ENCODE measurements at places on chromosomes 7 and 10.
A peak's percentile ranks its signal among the peaks of the same experiment; 100 is the strongest.

- peak; percentile 40 for DNase-seq
These were observed 24.8 kb upstream of the FFAR4 start for GRCh38 chr10:93541402-93542357.

- no peak for DNase-seq
These were observed 478.6 kb downstream of the PLXNA4 start for GRCh38 chr7:132097550-132098134.

DNA sequence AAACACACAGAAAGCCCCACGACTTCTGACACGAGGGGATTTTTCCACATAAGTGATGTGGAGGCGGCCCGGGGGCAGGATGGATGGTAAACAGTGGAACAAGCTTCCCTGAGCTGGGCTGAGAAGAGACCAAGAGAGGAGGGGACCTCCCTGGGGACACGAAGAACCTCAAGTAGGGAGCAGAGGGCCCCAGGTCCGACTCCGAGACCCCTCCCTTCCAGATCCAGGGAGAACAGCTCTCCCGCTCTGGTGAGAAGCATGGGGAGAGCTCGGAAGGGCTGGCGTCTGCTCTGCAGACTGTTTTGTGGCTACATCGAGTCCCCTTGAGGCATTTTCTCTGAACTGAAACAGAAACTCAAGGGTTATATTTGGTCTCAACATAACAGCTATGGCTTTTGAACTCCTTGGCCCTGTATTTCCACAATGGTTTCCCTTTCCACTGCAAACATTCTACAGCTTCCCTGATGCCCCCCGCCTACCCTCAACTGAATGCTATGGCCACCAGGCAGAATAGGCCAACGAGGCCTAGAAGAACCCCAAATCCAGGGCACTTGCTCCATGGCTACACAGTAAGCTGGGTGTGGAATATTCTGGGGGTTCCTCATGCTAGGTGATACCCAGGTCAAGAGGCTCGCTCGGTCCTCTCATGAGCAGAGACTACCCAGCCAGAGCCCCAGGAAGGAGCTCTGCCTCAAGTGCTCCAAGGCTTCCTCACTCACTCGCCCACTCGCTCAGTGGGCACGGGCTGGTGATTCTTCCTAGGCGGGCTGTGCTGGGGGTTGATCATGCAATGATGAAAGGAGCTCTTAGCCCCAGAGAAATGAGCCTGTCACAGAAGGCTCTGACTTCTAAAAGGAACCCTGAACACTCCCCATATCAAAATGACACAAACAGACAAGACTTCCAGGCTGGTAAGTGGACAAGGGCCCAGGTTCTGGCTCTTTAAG lies 47.5 kb downstream of the FAM53B start:
- no peak for DNase-seq

DNA sequence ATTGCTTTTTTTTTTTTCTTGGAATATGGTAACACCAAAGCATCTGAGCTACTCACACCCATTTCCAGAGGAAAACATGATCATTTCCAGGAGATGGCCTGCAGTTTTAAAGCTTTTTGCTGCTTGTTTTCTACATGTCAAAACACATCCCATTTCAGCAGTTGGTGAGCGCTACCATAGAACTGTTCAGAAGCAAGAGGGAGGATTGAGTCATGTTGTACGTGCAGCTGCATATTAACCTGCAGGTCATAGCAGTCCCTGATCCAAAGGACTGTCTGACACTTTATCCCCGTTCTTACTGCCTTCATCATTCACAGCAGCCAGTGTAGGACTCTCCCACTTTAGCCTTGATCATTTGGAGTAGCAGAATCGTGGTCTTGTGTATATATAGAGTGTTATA lies 124.6 kb downstream of the AUTS2 start:
- peak; percentile 54 for DNase-seq

DNA sequence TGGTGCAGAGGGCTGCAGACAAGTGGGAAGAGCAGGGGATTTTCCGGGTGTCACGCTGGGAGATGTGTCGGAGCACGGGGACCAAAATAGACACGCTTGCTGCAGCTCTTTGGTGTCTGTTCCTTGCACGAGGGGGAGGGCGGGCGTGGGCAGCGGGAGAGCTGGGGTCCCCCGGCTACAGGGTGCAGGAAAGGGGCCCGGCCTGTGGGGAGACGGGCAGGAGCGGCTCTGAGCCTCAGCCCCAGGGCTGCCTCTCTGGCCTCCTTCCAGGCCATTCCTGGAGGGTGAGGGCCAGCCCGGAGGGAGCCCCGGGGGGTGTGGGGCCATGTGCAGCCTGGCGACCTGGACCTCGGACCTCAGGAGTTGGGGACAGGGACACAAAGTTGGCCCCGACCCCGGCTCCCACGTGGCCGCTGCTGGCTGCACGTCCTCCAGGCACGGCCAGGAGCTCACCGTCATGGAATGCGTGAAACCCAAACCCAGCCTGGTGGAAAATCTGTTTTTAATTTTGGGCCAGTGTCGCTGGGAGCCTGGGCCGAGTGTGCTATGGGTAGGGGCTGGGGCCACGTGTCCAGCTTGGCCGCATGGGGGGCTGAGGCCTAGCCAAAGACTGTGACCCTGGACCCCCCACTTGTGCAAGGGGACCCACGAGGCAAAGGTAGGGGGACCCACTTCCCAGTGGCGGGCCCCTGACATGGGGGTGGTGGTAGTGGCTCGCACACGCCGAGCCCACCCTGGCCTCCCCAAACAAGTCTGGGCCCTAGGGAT lies 6.6 kb downstream of the TTYH3 start:
- DNase-seq: peak; percentile 70

DNA sequence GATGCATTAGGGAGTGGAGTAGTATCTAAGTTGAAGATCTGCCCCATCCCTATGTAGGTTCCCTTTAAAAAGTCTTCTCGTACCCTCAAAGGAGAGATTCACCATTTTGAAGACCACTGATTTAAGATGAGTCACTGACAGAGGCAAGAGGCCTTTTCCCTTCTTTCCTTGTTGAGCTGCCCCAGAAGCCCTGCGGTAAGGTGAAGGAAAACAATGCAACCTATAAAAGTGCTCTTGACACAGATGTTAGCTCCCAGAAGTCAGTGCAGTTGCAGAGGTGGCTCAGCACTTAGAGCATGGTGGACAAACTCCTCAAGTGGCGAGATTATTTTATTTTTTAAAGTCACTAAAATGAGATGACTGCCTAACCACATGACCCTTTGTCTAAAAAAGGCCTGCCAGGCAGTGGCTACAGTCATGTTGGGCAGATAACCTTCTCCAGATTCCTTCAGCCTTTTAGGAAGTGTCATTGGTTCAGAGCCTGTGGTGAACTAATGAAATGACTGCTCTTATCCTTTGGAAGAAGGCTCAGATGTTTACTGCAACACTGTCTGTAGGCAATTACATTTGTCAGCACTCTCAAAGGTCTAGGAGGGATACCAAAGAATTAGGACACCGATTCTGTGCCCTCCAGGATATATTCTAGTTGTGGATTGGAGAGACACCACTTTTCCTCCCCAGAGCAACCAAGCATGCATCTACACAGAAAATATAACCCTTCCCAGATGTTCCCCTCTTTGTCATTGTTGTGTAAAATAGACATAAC lies 88.7 kb downstream of the ARID5B start:
- no peak for DNase-seq

- DNase-seq: peak; percentile 74
These were observed 1.2 kb downstream of the FLNC start for GRCh38 chr7:128831178-128831993.

DNA sequence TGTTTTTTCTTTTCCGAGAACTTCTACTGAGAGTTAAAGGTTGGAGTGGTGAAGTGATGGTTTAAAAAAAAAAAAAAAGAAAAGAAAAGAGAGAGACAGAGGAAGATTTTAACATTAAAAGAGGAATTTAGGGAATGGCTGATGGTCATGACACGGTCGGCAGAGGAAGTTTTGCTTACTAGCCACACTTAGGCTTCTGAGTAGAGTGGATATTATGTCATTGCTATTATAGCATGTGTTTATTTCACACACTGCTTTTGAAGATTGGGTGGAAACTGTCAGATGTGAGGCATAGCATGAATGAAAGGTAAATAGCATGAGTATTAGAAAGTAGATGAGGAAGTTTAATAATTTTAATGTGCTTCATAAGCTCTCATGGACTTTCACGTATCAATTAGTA lies 2.5 kb downstream of the KAT6B start:
- DNase-seq: no peak

DNA sequence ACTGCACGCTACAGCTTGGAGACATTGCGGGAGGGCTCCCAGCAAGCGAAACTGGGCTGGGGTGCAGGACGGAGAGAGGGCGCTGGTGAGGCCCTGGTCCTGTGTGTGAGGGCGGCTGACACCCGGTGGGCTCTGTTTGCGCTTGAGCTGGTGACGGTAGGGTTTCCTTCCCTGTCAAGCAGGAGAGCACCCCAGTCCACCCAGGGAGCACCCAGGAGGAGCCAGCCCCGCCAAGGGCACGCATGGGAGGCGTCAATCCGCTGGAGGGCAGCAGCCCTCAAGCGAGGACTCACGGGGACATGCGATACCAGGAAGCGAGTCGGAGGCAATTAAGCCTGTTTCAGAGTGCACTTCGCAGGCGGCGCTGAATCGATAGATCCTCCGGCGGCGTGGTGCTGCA lies 109.4 kb downstream of the MAD1L1 start:
- no peak for DNase-seq

- no peak for DNase-seq
These were observed 175.7 kb upstream of the NRP1 start for GRCh38 chr10:33510206-33510605.

DNA sequence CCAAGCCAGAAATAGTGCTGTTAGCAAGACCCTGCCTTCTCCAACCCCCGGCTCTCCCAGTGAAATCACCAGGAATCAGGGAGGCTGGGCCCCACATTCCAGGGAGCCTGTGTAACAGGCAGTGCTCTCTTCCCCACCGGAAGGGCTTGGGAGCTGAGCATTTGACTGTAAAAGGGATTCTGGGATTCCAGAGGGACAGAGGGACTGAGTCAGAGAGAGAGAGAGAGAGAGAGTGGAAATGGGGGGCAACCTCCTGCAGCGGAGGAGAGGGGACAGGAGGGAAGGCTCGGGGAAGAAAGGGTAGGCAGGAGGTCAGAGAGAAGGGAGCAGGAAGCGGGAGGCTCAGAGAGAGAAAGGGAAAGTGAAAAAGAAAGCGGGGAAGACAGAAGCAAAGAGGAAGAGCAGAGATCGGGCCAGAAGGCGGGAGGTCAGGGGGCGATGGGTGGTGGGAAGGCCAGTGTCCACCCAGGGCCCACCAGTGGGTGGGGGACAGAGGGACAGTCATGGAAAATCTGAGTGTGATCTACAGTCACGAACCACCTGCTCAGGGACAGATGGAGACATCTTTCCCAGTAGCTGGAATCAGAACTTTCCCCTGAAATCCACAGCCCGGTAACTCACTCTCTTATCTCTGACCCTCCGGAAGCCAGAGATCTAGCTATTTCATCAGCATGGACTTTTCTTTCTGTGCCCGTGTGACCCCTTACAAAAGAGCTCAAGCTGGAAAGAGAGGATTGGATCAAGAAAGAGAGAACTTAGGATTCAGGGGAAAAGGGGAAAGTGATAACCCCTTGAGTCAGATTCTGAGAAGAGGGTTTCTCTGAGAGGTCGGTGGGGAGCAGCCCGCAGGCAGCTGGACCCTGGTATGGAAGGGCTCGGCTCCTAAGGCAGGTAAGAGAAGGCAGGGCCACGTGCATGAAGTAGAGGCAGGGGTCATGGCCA lies 4.6 kb upstream of the SERPINE1 start:
- peak; percentile 96 for DNase-seq

DNA sequence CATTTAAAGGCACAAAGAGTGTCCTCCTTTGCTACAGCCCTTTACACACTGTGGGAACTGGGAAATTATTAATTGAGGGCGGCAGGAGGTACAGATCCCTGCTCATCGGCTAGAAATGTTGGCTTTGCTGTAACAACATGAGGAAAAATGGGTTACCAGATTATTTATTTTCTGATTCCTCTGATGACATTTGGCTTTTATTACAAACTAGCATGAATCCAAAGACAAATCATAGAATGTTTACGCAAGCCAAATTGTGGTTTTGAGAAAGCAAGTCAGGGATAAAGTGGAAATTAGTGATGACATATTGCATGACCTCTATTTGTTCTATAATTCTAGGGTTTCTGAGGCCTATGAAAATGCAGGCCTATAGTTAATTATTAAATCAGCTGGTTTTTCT lies 126.1 kb upstream of the TMEM196 start:
- peak; percentile 46 for DNase-seq

DNA sequence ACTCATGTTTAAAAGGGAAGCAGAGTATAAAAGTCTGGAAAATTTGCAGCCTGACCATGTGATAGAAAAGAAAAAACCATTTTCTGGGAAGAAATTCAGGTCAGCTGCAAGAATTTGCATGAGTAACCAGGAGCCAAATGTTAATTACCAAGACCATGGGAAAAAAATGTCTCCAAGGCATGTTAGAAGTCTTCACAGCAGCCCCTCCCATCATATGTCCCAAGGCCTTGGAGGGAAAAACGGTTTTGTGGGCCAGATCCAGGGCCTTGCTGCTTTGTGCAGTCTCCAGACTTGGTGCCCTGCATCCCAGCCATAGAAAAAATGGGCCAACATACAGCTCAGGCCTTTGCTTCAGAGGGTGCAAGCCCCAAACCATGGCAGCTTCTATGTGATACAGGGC lies 1019.6 kb upstream of the SORCS1 start:
- DNase-seq: peak; percentile 67

DNA sequence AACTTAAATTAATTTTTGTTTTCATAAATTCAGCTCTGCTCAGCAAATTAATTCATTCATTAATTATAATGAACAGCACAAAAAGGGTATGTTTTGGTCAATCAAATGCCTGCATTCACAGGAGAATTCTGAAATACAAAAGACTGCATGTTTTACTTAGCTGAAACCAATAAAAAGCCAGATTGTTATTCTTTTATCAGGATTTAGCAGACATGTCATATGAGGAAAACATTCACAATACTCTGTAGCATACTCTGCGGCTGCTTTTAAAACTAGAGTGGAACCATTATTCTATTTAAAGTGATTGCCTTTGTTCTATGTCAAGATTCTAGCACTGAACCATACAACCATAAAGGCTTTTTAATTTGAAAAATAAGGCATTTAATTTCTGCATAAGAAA lies 19.1 kb downstream of the CTTNBP2 start:
- no peak for DNase-seq

- DNase-seq: no peak
These were observed 135.0 kb downstream of the ACTR3B start for GRCh38 chr7:152894295-152895170.

DNA sequence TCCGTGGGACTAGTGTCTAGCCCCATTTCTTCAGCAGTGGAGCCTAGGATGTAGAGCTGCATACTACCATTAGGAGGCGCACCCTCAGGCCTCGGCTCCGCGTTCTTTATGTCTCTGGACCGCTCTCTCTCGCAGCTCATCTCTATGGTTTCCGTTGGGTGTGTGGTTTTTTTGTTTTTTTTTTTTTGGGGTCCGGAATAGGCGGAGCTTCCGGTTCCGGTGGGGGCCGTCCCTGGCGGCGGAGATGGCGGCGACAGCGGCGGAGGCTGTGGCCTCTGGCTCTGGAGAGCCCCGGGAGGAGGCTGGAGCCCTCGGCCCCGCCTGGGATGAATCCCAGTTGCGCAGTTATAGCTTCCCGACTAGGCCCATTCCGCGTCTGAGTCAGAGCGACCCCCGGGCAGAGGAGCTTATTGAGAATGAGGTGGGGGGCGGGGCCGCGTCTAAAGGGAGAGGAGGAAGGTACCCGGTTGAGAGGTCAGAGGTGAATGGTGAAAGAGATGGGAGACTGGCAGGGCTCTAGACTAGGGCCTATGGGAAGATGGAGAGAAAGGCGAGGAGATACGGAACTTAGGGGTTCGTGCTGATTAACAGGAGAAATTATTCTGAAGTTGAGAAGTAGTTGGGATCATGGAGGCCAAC lies at the start of gene HIF1AN:
Gene HIF1AN, plus strand, starts transcription at position 229 of the 639 bp plus-strand sequence. Its CDS starts 16 bp downstream, at position 245.
- DNase-seq: peak; percentile 96

GRCh38 chr10:94500063-94500462 lies 45.5 kb upstream of the HELLS start:
- DNase-seq: peak; percentile 12

GRCh38 chr10:86594535-86594934 lies 59.8 kb upstream of the OPN4 start:
- peak; percentile 66 for DNase-seq

- DNase-seq: no peak
These were observed 91.7 kb upstream of the IL6 start for GRCh38 chr7:22635349-22635748.

All from fibroblast of villous mesenchyme (primary cell).